ENCODE measurements at places on chromosomes 1 and 21.

DNA sequence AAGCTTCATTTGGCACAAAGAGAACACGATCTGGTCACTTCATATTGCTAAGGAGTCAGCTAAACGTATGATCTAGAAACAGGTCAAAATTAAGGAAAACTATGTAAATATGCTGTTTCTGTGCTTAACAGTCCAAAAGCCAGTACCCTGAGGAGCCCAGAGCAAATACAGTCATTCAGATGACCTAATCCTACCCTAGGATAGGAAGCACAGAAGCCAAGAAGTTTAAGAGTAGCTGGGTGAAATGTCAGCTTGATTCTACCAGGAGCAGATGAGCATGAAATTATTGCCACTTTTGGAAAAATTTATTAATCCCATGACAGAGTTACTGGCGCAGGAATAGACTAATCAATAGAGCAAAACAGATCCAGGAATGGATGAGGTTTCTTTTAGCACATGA is 18.3 kb downstream of the SORT1 start:
- H3K36me3 ChIP-seq: no peaks in the 10 kb centered on the region
- H3K27me3 ChIP-seq: no peaks in the 10 kb centered on the region
- H3K27ac ChIP-seq: peak overlapping the region; percentile 70
- DNase-seq: no peak
- H3K4me3 ChIP-seq: no peak overlapping the region

DNA sequence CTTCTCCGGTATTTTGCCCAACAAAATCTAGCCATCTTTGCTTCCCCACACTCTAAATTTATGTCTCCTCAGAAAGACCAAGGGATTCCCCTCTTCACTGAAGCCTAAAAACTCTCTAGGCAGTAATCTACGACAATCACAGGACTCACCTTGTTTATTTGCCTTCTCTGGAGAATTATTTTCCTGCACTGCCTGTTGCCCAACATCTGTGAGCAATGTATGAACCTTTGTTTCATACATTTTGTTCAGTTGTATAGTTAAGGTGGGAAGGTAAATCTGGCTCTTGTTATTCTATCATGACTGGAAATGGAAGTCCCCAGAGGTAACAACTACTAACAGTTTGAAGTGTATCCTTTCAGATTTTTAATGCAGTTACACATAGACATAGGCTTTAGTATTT is 2.2 kb downstream of the COPA start:
- no peak overlapping the region for H3K27ac ChIP-seq
- H3K36me3 ChIP-seq: peaks cover 47% of the 10 kb centered on the region
- H3K4me3 ChIP-seq: no peak overlapping the region
- H3K4me1 ChIP-seq: peaks cover 18% of the 10 kb centered on the region

DNA sequence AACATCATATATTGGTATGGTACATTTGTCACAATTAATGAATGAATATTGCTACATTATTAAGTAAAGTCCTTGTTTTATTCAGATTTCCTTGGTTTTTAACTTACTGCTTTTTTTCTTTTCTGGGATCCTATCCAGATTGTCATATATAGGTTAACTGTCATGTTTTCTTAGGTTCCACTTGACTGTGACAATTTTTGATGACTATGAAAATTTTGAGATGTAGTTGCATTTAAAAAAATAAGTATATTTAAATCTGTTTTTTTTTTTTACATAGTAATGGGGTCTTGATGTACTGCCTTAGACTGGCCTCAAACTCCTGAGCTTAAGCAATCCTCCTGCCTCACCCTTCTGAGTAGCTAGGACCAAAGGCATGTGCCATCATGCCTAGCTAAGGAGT is 76.8 kb downstream of the ATP6V1G3 start:
- H3K4me3 ChIP-seq: no peak overlapping the region
- H3K27ac ChIP-seq: no peak overlapping the region
- H3K4me1 ChIP-seq: no peaks in the 10 kb centered on the region
- DNase-seq: no peak
- no peaks in the 10 kb centered on the region for H3K27me3 ChIP-seq

- no peak for DNase-seq
- no peaks in the 10 kb centered on the region for H3K4me1 ChIP-seq
- H3K27ac ChIP-seq: no peak overlapping the region
- H3K27me3 ChIP-seq: no peaks in the 10 kb centered on the region
Measured at GRCh38 chr1:185244015-185244747, 72.9 kb downstream of the IVNS1ABP start.

GRCh38 chr1:90724361-90724760 is 7.3 kb upstream of the BARHL2 start:
- H3K27ac ChIP-seq: no peak overlapping the region
- no peak for DNase-seq
- peaks cover 23% of the 10 kb centered on the region for H3K4me1 ChIP-seq
- H3K4me3 ChIP-seq: no peak overlapping the region
- peaks cover 15% of the 10 kb centered on the region for H3K27me3 ChIP-seq

DNA sequence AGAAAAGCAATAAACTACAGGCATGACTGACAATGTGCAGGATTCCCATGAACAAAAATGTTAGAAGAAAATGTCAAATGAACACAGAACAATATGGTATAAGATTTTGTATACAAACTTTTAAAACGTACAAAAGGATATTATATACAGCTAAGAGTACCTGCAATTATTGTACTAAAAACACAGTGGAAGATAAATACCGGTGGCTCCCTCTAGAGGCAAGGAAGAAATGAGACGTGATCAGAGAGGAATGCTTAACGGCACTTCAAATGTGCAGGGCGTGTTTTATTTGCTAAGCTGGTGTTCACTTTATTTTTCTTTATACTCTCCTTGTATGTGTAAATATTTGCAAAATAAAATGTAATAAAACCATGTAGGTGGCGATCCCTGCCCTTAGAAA is 191.8 kb upstream of the SAMSN1 start:
- H3K27ac ChIP-seq: no peak overlapping the region
- H3K36me3 ChIP-seq: no peaks in the 10 kb centered on the region
- H3K4me3 ChIP-seq: no peak overlapping the region
- H3K27me3 ChIP-seq: no peaks in the 10 kb centered on the region

DNA sequence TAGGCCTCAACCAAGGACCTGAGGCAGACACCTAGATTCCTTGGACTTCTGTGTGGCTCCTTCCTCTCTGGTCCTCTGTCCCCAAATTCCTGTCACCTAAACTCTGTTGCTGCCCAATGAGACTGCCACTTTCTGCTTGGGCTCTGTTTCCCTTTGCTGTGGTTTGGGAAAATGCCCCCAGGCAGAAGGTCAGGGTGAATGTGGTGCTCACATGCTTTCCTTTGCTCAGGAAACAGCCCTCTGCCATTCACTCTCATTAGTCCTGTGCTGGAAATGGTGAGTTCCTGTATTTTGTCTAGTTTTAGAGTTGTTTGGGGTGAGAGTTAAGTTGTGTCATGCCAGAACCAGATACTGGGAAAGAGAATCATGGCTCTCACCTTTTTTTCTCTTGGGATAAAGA is 22.7 kb upstream of the SHE start:
- no peak overlapping the region for H3K4me3 ChIP-seq
- DNase-seq: no peak
- H3K27me3 ChIP-seq: no peaks in the 10 kb centered on the region
- no peaks in the 10 kb centered on the region for H3K36me3 ChIP-seq
- H3K4me1 ChIP-seq: peaks cover 7% of the 10 kb centered on the region

- DNase-seq: no peak
- no peaks in the 10 kb centered on the region for H3K27me3 ChIP-seq
- peaks cover 99% of the 10 kb centered on the region for H3K36me3 ChIP-seq
- H3K27ac ChIP-seq: no peak overlapping the region
- H3K4me1 ChIP-seq: no peaks in the 10 kb centered on the region
- H3K4me3 ChIP-seq: no peak overlapping the region
Measured at GRCh38 chr1:15722411-15722810, 13.6 kb upstream of the SLC25A34 start.

DNA sequence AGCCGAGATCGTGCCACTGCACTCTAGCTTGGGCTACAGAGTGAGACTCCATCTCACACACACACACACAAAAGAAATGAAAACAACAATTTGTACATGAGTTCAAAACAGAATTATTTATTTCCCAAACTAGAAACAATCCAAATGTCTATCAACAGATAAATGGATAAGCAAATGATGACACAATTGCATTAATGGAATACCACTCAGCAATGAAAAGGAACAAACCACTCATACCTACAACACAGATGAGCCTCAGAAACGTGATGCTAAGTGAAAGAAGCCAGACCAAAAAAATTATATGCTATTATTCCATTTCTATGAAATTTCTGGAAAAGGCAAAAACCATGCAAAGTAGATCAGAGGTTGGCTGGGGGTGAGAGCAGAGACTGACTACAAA is 2.0 kb upstream of the PGD start:
- H3K4me3 ChIP-seq: no peak overlapping the region
- H3K27ac ChIP-seq: no peak overlapping the region
- H3K27me3 ChIP-seq: no peaks in the 10 kb centered on the region
- DNase-seq: no peak

- no peak for DNase-seq
- H3K4me3 ChIP-seq: no peak overlapping the region
- H3K27me3 ChIP-seq: no peaks in the 10 kb centered on the region
Measured at GRCh38 chr1:66405061-66405460, 128.9 kb upstream of the SGIP1 start.

DNA sequence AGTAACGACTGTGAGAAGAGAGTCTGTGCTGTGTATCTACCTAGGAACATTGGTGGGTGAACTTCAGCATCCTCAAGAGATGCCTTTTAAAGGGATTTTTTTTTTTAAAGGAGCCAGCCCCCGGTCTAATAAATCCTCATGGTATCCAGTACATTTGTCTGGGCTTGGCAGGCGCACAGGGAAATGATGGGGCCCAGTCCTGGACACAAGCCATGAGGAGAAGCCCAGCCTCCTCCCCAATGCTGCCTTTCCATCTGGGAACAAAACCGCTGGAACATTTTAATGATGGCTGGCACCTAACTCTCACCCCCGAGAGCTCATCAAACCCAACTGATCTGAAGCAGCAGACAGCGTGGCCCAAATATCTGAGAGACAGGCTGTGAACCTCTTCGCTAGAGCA is 64.2 kb downstream of the ACOT7 start:
- H3K27me3 ChIP-seq: no peaks in the 10 kb centered on the region
- no peak overlapping the region for H3K4me3 ChIP-seq
- no peak for DNase-seq

DNA sequence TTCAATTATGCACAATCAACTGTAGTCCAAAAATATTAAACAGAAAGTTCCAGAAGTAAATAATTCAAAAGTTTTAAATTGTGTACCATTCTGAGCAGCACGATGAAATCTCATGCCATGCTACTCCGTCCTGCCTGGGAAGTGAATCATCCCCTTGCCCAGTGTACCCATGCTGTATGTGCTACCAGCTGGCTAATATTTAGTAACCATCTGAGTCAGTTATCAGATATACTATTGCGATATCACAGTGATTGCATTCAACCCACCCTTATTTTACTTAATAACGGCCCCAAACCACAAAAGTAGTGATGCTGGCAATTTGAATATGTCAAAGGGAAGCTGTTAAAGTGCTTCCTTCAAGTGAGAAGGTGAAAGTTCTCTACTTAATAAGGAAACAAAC is 56.2 kb downstream of the EVI5 start:
- H3K27ac ChIP-seq: no peak overlapping the region
- no peak overlapping the region for H3K4me3 ChIP-seq
- peaks cover 31% of the 10 kb centered on the region for H3K36me3 ChIP-seq
- H3K4me1 ChIP-seq: no peaks in the 10 kb centered on the region
- no peaks in the 10 kb centered on the region for H3K27me3 ChIP-seq

DNA sequence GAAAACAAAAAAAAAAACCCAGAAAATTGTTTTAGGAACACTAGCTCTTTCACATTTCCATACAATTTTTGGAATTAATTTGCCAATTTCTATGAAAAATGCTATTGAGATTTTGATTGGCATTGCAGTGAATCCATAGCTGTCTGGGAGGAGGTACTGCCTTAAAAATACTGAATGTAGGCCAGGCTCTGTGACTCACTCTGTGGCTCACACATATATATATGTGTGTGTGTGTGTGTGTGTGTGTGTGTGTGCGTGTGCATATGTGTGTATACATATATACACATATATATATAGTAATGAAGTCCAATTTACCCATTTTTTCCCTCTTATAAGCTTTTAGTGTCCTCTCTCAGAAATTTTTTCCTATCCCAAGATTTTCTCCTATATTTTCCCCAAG is 214.2 kb upstream of the DMRTA2 start:
- H3K4me3 ChIP-seq: no peak overlapping the region
- no peaks in the 10 kb centered on the region for H3K4me1 ChIP-seq
- H3K27me3 ChIP-seq: no peaks in the 10 kb centered on the region
- DNase-seq: no peak
- H3K27ac ChIP-seq: no peak overlapping the region

GRCh38 chr1:158045639-158046038 is 52.2 kb downstream of the KIRREL1 start:
- peaks cover 37% of the 10 kb centered on the region for H3K4me1 ChIP-seq
- no peaks in the 10 kb centered on the region for H3K27me3 ChIP-seq
- H3K4me3 ChIP-seq: no peak overlapping the region
- H3K36me3 ChIP-seq: no peaks in the 10 kb centered on the region
- H3K27ac ChIP-seq: no peak overlapping the region

- H3K4me1 ChIP-seq: no peaks in the 10 kb centered on the region
- H3K27ac ChIP-seq: no peak overlapping the region
Measured at GRCh38 chr1:14605945-14606344, 7.5 kb downstream of the KAZN start.

GRCh38 chr21:35520856-35521255 is 471.8 kb upstream of the RUNX1 start:
- H3K27ac ChIP-seq: no peak overlapping the region
- H3K36me3 ChIP-seq: no peaks in the 10 kb centered on the region

DNA sequence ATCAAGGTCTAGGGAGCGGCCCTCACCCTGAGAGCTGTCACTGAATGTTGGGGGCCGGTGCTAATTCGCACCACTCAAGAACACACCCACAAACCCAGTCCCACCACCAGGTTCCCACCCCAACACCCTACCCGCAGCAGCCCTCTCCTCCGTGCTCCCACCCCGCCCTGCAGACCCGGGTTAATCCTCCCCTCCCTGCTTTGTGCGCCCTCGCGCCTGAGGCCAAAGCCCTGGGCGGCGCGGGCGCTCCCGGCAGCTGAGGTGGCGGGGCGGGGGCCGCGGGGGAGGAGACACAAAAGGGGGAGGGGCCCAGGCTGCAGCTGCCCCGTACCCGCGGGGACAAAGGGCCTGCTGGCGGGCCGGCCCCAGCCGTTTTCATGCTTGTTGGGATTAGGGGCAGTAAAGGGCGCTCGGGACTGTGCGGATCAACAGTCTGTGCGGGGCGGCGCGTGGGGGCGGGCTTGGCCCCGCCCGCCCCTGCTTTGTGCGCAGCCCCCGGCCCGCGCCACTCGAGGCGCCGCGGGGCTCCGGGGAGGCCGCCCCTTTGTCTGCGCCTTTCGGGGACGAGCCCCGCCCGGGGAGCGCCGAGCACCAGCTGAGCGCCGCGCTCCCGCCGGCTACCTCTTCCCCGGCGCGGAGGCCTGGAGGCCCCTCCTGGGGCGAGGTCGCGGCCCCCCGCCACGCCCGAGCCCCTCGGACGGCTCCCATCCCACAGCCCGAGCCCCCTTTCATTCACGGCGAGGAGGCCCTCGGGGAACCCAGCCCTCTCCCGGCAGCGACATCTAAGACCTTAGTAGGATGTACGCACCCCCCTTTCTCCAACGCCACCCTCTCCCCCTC is 10.9 kb downstream of the C1orf216 start:
- no peaks in the 10 kb centered on the region for H3K27me3 ChIP-seq
- H3K4me1 ChIP-seq: no peaks in the 10 kb centered on the region
- no peak overlapping the region for H3K27ac ChIP-seq
- no peaks in the 10 kb centered on the region for H3K36me3 ChIP-seq
- DNase-seq: no peak
- peak overlapping the region; percentile 37 for H3K4me3 ChIP-seq

- H3K36me3 ChIP-seq: no peaks in the 10 kb centered on the region
- no peaks in the 10 kb centered on the region for H3K27me3 ChIP-seq
- H3K27ac ChIP-seq: peak overlapping the region; percentile 24
- DNase-seq: no peak
Measured at GRCh38 chr1:67732750-67733151, 47.8 kb downstream of the GADD45A start.

Data from tibial nerve (tissue), 4 donors.